GM23248 (cell line): ENCODE measurements at places on chromosomes 4 and X.

- DNase-seq: no peak
Observed at GRCh38 chrX:125826774-125827451, 339.2 kb downstream of the DCAF12L2 start.

DNA sequence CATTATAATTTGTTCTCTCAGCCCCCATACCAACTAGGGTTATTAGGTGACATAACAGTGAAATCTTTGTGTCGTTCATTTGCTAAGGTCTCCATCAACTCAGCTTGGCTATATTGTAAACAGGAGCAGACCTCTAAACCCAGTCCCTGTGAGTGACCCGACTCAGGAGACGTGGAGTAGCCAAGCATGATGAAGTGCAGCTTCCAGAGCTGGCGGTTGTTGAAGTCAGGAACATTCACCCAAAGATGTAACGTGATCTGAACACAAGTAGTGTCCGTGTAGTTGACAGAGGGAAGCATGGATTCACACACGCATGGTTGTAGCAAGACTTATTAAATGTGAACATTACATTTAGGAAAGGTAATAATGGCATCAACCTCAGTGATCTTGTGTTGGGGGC is 102.3 kb downstream of the FAM193A start:
- no peak for DNase-seq

DNA sequence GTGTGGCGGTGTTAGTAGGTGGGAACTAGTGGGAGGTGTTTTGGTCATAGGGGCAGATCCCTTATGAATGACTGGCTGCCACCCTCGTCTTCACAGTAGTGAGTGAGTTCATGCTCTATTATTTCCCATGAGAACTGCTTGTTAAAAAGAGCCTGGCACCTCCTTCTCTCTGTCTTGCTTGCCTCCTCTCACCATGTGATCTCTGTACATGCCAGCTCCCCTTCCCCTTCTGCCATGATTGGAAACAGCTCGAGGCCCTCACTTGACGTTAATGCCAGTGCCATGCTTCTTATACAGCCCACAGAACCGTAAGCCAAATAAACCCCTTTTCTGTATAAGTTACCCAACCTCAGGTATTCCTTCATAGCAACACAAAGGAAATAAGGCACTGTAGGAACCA is 21.7 kb downstream of the PNMA6F start:
- DNase-seq: no peak

DNA sequence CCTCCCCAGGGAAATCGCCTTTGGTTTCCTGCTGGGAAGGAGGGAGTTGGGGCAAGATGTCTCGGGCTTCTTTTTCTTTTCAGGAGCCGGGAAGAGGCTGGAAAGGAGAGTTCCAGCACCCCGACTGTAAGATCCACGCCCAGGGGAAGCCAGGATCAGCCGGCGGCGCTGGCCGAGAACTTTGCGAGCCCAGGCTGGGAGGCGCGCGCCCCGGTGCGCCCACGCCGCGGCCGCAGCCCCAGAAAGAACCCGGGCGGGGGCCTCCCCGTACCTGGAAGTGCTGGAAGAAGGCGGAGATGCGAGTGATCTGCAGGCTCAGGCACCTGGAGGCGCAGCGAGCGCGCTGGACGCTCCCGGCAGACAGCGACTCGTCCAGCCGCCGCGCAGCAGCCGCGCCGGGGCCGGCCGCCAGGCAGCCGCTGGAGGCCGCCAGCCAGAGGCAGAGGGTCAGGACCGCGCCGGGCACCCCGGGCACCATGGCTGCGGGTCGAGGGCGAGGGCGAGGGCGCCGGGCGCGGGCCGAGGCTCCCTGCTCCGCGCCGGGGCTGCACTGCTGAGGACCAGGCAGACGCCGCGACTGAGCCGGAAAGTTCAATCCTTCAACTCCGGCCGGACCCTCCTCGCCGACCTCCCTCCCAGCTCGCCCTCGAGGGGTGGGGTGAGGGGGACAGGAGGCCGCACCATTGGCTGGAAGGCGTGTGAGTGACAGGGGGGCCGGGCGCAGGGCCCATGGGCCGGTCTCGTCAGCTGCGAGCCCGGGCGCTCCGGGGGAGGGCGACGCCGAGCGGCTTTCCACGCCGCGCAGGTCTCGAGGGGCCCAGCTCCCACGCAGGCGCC is at the start of gene ANOS1:
TSS of gene ANOS1 (minus strand) at position 579 of the 837 bp plus-strand sequence. CDS start at position 478, 101 bp downstream.
- DNase-seq: peak; percentile 16

DNA sequence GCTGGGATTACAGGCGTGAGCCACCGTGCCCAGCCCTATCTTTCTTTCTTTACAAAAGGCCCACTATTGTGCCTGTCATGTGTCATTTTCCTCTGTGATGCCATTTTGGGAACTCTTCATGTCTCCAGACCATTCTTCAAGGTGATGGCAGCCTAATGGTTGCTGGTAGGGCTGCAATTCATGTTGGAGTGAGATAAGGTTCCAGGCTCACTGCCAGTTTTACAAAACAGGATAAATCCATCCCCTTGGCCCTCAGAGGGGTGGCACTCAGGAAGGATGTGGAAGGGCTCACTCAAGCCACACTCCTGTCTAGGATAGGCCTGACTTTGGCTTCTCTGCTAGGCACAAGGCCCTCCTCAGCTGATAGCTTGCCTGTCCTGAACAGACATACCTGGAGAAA is 3.8 kb downstream of the TCEAL9 start:
- no peak for DNase-seq

DNA sequence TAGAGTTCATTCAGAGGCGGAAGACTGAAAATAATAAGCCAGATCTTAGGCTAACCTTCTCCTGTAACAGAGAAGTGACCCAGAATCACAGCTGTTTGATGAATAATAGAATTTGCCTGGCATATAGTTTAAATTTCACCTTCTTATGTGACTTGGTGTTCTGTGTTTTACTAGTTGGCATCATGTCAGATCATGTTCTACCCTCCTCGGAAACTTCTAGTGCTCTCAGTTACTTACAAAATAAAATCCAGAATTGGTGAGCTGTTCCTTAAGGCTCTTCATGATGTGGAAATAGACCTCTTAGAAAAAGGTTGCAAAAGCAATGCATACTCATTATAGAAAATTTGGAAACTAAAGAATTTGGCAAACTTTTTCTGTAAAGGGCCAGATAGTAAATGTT is 31.1 kb downstream of the TMEM164 start:
- DNase-seq: peak; percentile 4

- DNase-seq: peak; percentile 55
Observed at GRCh38 chr4:33780952-33781791, 2463.1 kb downstream of the ARAP2 start.

GRCh38 chrX:120566817-120567216 is 6.1 kb upstream of the CUL4B start:
- DNase-seq: no peak
